ENCODE measurements at places on chromosomes 3 and 15.

DNA sequence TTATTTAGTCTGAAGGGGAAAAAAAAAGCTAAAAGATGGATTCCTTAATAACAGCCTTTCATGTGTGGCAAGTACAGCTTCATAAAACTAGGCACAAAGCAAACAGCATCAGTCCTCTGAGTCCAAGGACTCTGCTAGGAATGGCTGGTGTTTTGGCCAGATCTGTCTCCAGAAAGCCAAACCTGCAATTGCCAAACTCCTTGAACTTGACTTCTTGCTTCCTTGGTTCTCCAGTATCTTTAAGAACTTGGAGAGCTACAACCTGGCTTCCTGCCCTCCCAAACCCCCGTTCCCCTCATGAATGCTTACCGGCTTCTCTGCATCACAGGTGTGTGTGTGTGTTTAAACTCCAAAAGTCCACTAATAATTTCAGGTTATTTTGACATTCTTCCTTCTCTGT is 1.6 kb upstream of the PLOD2 start:
- DNase-seq: no peak

GRCh38 chr3:127964053-127964452 is 49.0 kb downstream of the KBTBD12 start:
- no peak for DNase-seq

GRCh38 chr3:9736831-9737230 is 5.3 kb downstream of the BRPF1 start:
- DNase-seq: no peak

DNA sequence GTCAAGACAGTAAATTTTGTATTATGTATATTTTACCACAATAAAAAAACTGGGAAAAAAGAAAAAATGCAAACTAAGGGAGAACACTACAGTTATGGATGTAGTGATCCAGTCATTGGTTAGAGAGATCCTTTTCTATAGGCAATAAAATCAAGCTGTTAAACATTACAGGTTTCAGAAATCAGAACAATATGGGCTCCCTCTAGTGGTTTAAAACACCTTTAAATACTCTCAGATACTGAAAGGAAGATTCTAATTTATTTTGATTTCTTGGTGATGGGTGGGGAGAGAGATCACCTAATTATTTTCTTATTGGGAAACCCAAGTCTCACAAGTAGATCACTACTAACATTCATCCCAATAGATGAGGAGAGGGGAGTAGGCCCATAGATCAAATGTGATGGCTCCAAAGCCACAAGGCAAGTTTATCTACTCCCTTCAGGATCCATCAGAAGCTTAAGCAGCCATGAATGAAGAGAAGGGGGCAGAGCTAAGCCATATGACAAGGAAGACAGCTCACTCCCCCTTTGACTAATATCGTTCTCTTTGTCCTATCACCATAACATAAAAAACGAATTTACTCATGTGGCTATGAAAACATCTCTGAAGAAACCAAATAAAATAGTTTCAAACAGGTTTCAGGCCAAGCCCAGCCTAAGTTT is 118.6 kb downstream of the ANO10 start:
- peak; percentile 35 for DNase-seq

DNA sequence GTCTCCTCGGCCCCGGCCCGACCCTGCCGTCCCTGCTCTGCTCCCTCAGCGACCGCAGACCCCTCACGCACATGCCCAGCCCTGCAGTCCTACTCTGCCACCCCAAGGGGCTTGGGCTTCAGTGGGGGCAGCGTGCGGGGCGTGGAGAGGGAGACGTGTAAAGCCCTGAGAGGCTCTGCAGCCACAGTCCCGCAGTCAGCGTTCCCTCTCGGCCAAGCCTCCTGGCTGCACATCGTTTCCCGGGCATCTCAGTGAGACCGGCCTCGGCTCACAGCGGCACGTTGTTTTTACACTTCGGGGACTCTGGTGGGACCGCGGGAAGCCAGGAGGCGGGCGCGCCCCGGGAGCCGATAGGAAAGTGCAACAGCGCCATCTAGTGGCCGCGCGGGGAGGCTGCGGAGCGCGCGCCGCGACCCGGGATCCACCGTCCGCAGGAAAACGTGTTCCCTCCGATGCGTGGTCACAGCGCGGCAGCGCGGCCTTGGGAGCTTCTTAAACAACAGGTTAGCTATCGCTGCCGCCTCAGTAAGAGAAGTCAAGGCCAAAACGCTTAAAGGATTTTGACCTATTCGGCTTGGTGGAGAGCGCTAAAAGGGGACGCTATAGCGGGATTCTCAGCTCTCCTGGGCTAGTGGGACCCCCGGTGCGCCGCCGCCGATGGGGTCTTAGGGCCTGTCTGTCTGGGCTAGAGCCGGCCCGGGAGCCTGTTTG is 226.8 kb upstream of the IGF1R start:
- peak; percentile 51 for DNase-seq

Measured in MM.1S (cell line).